ENCODE measurements at places on chromosomes 11 and 22. TPM values are rescaled to one million over a fixed set of nuclear protein-coding genes. Genes with fewer than 3 reads are reported as not detected.

GRCh38 chr11:62233730-62234129 lies 8.3 kb upstream of the SCGB1D2 start:
- DNase-seq, result no peak

The JRKL gene
- polyA plus RNA-seq, result 1.2 TPM

GRCh38 chr22:36417281-36417686 lies 29.5 kb upstream of the MYH9 start:
- DNase-seq, result no peak

GRCh38 chr22:49392841-49393510 lies 434.7 kb downstream of the BRD1 start:
- DNase-seq, result no peak

DNA sequence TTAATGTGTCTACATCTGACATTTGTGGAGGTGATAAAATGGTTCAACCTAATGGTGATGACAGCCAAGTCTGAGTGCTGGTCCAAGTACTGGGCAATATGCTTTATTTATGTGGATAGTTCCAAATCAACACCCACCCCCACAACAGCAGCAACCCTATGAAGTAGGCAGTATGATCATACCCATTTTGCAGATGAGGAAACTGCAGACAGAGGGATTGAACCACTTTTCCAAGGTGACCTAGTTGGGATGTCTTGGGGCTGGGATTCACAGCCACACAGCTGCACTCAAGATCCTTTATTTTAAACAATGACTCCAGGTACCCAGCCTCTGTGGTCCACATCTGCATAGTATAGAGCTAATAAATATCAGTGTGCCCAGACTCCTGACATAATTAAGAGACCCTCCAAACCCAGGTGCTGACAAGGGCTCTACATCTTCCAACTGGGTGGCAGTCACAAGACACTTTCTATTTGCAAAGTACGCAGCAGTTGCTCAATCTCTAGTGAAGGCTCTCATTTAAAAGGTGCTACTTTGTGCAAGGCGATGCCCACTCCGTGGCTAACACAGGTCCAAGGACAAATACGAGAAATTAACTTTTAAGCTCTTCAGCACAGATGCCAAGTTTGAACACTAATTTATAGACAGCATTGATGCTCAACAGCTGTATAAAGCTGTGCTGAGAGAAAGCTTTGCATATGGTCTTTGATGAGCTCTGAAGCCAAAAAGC lies 426.6 kb downstream of the LARGE1 start:
- DNase-seq, result no peak

DNA sequence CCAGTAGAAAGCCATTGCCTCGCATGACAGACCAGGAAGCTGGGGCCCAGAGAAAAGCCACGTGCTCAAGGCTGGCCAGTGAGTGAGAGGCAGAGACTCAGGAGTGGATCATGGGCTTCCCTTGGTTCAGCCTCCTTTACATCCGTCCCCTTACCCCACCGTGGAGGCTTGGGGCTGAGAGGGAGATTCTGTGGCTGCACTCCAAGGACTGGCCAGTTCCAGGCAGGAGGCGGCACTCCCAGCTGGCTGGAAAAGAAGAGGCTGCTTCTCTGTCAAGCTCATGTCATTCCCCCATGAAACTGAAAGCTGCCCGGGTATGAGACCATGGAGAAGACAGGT lies 6.6 kb upstream of the ASCL2 start:
- no peak for DNase-seq

- no peak for DNase-seq
Observed at GRCh38 chr22:27580311-27580897, 221.2 kb downstream of the MN1 start.

The SSTR3 gene
- not detected for polyA plus RNA-seq

DNA sequence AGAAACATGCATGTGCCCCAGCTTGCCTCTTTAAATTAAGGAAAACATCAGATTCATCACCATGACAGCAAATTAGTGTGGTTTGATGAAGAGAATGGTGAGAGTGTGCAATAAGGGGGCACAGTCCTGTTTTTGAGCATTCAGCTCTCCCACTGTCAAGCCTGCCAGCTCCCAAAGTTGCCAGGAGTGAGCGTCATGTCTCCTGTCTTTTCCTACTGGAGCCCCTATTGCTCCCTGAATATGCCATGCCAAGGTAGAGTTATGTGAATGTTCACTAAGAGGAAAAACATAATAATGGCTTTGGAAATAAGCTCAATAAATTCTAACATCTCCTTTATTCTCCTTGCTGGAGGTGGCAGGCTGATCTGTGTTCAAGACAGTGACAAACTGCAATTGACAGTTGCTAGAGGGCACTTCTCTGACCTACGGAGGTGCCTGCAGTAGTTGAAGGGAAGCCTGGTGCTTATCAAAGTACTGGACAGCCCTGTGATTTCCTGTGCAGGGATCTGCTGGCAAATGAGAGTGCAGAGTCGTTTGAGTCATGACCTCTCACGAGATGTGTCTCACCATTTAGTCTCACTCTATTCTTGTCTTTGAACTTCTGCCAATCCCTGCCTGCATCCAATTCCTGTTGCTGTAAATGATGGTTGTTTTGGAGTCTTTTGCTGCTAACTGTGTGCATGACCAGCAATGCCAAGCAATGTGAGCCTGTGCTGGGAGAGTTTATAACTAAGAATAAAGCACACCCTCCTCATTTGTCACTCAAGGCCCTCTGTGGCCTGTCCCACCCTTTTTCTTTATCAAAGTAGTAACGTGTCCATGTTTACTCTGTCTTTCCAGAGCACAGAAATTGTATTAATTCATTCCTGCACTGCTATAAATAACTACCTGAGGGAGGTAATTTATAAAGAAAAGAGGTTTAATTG lies 34.8 kb downstream of the MRGPRX2 start:
- no peak for DNase-seq

DNA sequence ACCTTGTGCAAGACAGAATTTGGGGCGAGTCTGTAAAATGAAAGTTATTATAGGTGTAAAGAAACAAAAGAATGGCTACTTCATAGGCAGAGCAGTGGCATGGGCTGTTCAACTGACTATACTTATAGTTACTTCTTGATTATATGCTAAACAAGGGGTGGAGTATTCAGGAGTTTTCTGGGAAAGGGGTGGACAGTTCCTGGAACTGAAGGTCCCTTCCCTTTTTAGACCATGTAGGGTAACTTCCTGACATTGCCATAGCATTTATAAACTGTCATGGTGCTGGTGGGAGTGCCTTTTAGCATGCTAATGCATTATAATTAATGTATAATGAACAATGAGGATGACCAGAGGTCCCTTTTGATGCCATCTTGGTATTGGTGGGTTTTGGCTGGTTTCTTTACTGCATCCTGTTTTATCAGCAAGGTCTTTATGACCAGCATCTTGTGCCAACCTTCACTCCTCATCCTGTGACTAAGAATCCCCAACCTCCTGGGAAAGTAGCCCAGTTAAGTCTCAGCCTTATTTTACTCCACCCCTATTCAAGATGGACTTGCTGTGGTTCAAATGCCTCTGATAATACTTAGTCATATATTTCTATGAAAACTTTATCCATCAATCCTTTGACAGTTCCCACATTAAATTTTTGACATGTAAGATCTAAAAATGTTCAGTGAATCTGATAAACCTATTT lies 118.6 kb downstream of the ARHGAP42 start:
- no peak for DNase-seq

GRCh38 chr11:112292785-112293407 lies 32.2 kb upstream of the PLET1 start:
- no peak for DNase-seq

The TEX12 gene
- 0.78 TPM for polyA plus RNA-seq

DNA sequence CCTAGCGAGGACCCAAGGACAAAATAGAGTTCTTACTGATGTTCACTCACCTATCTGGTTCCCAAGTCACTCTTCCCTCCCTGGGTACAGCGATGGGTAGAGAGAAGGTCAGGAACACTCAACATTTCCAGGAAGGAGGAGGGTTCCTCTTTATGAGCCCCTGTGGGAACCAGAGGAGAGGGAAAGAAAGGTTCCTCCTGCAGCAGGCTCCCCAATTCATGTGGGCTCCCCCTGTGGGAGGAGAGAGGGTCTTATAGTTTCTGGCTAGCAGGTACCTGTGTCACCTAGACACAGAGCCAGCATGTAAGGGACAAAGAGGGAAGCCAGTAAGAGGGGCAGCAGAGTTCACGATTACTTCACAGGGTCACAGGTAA lies 93.5 kb downstream of the DBX1 start:
- DNase-seq, result no peak

GRCh38 chr22:29520851-29521250 lies 32.7 kb downstream of the THOC5 start:
- DNase-seq, result no peak

The CARD10 gene
- polyA plus RNA-seq, result not detected

DNA sequence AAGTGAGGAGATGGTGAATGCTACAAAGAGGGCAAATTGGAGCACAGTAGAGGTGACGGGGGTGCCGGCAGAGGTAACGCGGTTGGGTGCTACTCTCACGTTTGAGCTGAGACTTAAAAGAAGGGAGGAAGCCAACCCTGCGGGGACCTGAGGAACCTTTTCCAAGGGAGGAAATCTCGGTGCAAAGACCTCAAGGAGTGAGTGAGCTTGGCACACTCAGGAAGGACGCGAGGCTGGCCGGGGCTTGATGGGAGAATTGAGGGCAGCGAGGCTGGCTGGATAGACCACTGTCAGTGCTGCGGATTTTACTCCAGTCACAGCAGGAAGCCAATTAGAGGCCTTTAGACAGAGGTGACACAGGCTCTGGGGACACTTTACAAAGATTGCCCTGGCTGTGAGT lies 25.0 kb downstream of the TSKU start:
- no peak for DNase-seq

DNA sequence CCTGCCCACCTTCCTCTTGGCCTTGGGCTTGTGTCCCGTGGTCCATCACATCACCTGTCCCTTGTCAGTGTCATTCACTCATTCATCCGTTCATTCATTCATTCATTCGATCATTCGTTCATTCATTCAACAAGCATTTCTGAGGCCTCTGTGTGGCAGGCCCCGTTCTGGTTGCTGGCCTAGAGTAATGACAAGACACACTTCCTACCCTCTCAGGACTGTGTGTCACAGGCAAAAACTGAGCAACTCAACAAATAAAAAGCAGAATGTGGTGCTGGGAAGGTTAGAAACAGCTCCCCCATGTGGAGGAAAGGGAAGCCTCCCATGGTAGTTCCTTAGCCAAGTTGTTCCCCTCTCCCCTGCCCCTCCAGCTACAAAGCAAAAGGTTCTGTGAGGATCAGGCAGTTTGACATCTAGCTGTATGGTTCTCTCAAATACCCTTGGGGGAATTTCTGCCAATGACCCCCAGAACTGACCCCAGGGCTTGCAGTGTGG lies 1.6 kb upstream of the OMP start:
- DNase-seq, result no peak

DNA sequence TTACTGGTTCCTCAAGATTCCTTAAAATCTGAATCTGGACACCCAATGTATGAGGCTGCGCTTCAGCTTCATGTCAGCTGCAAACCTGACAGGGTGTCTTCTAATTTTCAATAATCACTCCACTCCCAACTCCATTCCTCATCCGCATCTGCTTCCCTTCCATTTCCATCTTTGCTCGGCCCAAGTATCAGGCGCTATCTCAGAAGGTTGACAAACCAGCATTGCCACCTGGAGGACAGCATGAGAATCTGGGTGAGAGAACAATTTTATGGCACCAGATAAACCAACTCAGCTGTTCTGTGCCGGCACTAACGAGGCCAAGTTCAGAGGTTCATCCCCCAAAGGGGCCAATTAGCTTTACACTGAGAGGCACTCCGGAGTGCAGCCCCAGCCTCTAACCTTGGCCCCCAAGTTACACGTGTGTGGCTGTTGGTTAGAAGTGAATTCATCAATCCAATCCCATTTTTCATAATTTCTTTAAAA lies 79.1 kb upstream of the LMO2 start:
- DNase-seq, result peak; percentile 18

The FLRT1 gene
- not detected for polyA plus RNA-seq

The TMEM151A gene
- polyA plus RNA-seq, result not detected

GRCh38 chr11:34316347-34317035 lies 41.3 kb downstream of the ABTB2 start:
- no peak for DNase-seq

DNA sequence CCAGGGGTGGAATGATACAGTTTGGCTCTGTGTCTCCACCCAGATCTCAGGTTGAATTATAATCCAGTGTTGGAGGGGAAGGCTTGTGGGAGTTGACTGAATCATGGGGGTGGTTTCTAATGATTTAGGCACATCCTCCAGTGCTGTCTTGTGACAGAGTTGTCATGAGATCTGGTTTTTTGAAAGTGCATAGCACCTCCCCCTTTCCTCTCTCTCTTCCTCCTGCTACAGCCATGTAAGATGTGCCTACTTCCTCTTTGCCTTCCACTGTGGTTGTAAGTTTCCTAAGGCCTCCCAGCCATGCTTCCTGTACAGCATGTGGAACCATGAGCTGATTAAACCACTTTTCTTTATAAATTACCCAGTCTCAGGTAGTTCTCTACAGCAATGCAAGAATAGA lies 45.1 kb downstream of the THAP12 start:
- DNase-seq, result no peak

DNA sequence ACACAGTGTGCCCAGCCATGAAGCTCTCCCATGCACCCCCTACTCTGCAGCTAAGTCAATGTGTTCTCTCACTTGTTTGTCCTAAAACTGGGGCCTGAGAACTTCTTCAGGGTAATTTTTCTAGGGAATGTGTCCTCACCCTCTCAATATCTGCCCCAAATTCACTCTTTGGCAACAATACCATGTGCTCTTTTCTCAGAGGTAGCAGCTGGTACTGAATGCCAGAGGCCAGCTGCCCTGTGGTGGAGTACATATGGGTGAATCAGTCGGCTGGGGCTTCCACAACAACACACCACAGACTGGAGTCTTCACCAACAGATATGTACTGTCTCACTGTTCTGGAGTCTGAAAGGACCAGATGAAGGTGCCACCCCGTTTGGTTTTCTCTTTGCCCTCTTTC lies 97.7 kb upstream of the TOP3B start:
- DNase-seq, result no peak

DNA sequence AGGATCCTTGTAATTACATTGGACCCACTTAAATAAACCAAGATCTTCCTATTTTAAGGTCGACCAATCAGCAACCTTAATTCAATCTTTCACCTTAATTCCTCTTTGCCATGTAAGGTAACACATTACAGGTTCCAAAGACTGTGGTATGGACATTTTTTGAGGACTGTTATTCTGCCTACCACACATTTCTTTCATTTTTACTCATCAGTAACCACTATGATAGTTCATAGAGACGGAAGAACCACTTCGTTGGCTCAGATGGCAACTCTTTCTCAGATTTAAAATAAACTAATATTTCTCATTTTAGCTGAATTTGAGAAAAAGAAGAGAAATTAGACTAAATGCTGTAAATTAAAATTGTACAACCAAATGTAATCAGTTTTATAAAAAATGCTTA lies 96.3 kb downstream of the PAX6 start:
- no peak for DNase-seq

- no peak for DNase-seq
Observed at GRCh38 chr22:41825376-41825775, 7.5 kb upstream of the SREBF2 start.

- no peak for DNase-seq
Observed at GRCh38 chr11:43268786-43269185, 43.0 kb upstream of the API5 start.

- no peak for DNase-seq
Observed at GRCh38 chr11:27064086-27064485, 23.5 kb downstream of the BBOX1 start.

All from immature natural killer cell (primary cell).